ENCODE measurements at places on chromosomes 13 and 19. TPM values are rescaled to one million over a fixed set of nuclear protein-coding genes. Genes with fewer than 3 reads are reported as not detected.

ASPDH gene
- total RNA-seq, result not detected

ZSCAN1 gene
- total RNA-seq, result not detected

ZNF414 gene
- 16.5 TPM for total RNA-seq

DAND5 gene
- 0.32 TPM for total RNA-seq

CLDND2 gene
- total RNA-seq, result 12.5 TPM

PEAK3 gene
- 0.05 TPM for total RNA-seq

PNMA8C gene
- not detected for total RNA-seq

FXYD7 gene
- 0.40 TPM for total RNA-seq

YIPF2 gene
- 19.3 TPM for total RNA-seq

TEX26 gene
- not detected for total RNA-seq

CRLF1 gene
- total RNA-seq, result 3.1 TPM

ADGRE2 gene
- total RNA-seq, result 0.70 TPM

GJB6 gene
- total RNA-seq, result not detected

ZNF69 gene
- not detected for total RNA-seq

SYMPK gene
- 73.2 TPM for total RNA-seq

RFXAP gene
- 1.0 TPM for total RNA-seq

CEACAM4 gene
- total RNA-seq, result not detected

C2CD4C gene
- total RNA-seq, result 0.44 TPM

WTIP gene
- 30.1 TPM for total RNA-seq

MAP1S gene
- total RNA-seq, result 31.1 TPM

ZGLP1 gene
- 1.1 TPM for total RNA-seq

DHDH gene
- total RNA-seq, result 1.7 TPM

CYP4F2 gene
- 0.14 TPM for total RNA-seq
